ENCODE measurements at places on chromosomes 16 and 17.

DNA sequence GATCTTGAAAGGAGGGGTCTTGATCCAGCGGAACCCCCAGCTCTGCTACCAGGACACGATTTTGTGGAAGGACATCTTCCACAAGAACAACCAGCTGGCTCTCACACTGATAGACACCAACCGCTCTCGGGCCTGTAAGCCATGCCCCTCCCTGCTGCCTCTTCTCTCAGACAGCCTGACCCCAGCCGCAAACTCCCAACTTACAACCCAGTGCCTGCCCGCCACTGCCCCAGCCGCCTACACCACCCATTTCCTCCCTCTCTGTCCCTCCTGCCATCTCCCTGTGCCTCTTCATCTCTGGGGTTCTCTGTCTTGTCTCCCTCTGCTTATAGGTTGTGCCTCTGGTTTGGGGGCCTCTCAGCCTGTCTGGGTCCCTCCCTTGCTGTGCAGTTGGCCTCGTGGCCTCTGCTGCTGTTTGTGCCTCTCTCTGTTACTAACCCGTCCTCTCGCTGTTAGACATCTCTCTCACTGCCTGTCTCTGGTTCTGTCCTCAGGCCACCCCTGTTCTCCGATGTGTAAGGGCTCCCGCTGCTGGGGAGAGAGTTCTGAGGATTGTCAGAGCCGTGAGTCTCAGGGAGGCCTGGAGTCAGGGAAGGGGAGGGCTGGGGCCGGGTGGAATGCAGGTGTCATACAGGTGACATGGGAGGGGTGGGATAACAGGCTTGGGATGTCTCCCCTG lies 9.6 kb downstream of the ERBB2 start:
- no peak for DNase-seq

- DNase-seq: no peak
These were observed 267.9 kb downstream of the CBLN1 start for GRCh38 chr16:49013727-49014080.

DNA sequence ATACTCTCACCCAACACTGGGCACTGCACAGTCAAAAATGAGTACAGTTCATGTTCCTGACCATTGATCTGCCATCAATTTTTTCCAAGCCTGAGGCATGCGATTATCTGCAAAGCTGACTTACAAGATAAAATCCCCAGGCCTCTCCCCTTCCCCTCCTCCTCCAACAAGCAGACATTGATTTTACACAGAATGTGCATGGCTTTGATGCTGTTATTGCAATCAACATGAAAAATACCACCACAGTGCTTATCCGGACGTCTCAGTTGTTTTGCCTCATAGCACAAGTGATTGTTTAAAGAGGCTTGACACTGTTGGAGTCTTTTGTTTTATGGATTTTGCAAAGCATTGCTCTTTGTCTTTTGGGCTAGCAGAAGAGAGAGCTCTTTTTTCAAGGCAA lies 163.8 kb downstream of the TOX3 start:
- DNase-seq: no peak

DNA sequence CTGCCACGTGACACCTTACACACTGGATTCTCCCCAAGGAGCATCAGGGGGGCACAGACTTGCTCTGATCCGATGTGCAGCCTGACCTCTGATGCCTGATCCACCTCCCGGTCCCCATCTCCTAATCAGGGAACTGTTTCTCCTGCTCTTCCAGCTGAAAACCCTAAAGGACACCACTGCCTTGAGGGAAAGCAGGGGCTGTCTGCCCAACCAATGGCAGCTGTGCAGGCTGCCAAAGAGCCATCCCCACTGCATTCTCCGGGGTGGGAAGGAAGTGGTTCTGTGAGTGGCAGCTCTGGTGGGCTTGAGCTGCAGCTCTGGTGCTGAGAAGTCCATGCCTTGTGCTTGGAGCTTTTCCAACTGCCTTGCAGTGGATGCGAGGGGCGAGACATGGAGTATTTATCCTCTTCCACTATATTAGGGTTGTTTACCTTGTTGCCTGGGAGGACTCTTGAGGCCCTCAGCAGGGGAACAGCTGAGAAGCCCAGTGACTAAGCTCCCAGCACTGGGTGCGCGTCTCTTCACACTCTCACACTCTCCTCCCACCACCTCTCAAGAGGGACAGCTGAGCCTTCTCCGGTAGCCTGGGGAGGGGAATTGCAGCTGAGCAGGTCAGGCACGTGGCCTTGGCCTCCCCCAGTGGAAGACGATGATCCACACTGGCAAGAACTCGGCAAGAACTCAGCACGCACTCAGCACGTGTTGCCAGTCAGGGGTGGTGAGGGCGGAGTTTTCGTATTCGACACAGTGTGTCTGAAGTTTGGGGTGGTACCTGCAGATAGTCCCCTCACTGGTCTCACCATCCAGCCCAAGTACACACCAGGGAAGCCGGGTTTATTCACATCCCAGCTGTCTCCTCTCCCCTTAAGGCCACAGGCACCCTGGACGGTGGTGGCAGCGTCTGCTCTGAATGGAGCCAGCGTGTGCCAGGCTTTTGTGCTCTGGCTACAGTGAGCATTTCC lies 21.1 kb upstream of the SPATA32 start:
- no peak for DNase-seq

DNA sequence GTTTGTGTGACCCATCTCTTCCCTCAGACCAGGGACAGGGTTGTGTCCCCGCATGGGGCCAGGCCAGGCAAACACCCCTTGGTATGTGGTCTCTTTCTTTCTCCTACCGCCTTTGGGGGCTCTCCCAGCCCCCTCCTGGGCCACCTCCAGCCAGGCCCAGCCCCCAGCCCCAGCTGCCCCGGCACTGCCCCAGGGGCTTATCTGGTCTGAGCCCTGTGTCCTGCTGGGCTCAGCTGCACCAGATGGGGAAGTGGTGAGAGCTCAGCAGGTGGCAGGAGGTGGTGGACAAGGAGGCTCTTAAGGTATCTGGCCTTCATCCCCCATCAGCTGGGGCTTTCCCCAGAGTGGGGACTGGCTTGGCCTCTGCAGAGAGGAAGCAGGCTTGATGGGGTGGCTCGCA lies 8.7 kb downstream of the ADAM11 start:
- no peak for DNase-seq

- no peak for DNase-seq
These were observed 55.2 kb downstream of the MSI2 start for GRCh38 chr17:57311281-57312216.

- no peak for DNase-seq
These were observed 52.8 kb downstream of the PLXDC1 start for GRCh38 chr17:39098588-39098987.

- no peak for DNase-seq
These were observed 26.3 kb downstream of the AARSD1 start for GRCh38 chr17:42937712-42938596.

- no peak for DNase-seq
These were observed 165.3 kb downstream of the SLC39A11 start for GRCh38 chr17:72927146-72927545.

DNA sequence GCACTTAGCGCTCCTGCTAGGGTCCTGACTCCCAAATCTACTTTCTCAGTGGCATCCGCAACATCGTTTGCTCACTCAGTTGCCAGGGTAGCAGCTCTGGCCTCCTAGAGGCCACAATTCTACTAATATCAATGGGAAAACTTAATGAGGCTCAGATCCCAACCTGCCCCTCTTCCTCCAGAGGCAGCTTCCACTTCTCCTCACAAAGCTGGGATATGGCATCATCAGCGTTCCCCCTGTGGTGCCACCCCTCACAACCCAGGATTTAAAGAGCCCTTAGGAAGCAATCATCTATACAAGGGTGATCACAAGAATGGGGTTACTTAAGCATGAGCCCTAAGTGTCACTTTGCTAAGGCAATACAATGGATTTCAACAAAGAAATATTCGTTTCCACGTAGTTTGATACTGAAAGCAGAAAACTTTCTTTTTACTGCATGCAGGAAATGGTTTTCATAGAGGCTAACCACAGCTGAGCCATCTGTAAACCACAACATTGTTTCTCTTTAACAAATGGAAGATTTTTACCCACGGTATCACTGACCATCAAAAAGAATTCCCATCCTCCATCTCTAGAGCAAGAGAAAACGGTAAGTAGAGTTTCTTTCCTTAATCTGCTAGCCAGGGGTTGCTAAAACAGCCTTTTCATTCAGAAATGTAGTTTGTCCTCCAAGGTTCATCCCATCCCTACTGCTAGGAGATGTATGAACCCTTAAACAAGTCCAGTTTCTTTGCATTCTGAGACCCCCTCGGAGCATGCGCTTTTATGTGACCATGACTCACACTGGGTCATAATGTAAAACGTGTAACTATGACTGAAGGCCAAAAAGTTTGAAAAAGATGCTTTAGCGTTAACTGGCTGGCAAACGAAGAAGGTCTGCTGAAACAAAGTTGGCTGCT lies 68.3 kb upstream of the BCAR1 start:
- DNase-seq: no peak

DNA sequence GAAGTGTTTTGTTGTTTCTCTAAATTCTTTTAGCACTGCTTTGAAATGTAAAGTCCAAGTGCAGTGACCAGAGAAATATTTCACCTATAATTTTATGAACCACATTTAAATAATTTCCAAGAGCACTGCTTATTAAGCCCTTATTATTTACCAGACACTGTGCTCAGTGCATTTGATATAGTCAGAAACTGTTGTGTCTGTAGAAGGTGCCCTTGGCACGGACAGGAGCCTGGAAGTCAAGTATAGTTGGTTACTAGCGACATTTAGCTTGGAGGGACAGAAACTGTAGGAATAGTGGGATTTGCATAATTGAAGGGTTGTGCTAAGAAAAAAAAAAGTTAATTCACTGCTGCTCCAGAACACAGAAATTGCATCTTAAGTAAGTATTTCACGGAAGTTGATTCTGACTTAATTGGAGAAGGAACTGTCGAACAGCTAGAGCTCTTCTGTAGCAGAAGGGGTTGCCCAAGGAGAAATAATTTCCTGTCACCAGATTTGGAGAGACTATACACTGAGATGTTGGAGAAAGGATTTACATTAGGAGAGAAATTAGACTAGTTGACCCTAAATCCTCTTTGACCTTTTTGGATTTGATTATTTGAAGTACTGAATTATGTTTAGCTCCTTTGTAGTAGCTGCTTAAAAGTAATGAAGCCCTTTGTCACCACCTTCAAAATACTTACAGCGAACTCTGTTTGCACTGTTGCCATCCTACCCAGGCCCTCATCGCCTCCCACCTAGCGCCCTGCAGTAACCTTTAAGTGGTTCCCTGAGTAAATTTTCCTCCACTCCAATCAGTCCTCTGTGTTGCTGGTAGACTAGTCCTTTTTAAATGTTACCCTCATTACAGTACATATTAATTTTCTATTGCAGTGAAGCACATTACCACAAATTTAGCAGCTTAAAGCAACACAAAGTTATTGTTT lies 25.6 kb downstream of the COX10 start:
- no peak for DNase-seq

- DNase-seq: no peak
These were observed 30.7 kb downstream of the ELAC2 start for GRCh38 chr17:12987120-12987519.

DNA sequence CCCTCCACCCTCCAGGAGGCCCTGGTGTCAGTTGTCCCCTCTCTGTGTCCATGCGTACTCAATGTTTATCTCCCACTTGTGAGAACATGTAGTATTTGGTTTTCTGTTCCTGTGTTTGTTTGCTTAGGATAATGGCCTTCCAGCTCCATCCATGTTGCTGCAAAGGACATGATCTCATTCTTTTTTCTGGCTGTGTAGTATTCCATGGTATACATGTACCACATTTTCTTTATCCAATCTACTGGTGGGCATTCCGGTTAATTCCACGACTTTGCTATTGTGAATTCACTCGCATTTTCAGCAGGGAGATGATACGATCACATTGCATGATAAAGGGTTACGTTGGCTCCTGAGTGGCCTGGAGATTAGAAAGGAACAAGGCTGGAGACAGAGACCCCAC lies 286.2 kb downstream of the FOXL1 start:
- no peak for DNase-seq

DNA sequence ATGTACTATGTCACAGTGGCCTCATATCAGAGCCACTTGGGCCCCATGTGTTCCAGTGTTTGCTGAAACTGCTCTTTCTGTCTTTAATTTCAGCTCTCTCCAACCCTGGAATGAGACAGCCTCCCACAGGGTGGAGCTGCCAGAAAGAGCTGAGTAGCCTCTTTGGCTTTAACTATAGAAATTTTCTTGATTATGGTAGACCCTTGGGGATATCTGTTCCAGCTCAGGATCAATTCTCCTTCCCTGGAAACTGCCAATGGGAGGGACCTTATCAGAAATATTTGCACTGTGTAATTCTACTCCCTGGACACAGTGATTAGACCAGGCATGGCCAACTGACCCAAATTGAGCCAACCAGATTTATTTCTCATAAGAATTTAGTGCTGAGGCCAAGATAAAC lies 39.0 kb upstream of the KDM8 start:
- no peak for DNase-seq

DNA sequence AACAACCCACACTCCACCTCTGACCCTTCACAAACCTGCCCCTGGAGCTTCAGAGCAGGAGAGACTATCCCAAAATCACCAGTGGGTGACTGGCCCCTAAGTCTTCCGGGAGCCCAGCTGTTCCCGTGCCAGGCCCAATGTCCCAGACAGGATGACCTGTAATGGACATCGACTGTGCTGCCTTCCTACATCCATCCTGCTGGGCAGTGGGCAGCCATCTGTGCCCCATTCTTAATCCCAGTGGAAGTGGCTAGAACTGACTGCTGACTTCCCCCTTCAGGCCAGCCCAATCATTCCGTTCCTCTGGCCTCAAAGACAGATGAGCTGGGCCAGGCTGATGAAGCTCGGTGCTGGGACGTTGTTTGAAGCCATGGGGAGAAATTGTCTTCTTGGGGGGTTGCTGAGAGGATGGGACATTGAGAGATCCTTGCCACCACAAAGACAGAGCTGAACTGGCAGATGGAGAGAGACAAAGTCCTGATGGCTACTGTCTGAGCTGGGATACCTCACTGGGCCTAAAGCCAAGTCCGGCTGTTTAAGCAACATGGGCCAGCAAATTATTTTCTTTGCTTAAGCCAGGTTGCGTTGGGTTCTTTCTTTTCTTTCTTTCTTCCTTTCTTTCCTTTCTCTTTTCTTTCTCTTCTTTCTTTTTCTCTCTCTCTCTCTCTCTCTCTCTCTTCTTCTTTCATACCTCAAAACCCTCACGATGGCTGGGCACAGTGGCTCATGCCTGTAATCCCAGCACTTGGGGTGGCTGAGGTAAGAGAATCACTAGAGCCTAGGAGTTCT lies 17.9 kb upstream of the ALOX15B start:
- no peak for DNase-seq

Measured in T-helper 17 cell (primary cell).